ENCODE measurements at places on chromosomes 3 and 15.

GRCh38 chr15:76321171-76321570 is 9.9 kb upstream of the ETFA start:
- no peak for DNase-seq

- peak; percentile 93 for DNase-seq
These were observed 90.7 kb downstream of the FNDC3B start for GRCh38 chr3:172129850-172130716.

- no peak for DNase-seq
These were observed 95.2 kb upstream of the PLCL2 start for GRCh38 chr3:16789344-16790120.

DNA sequence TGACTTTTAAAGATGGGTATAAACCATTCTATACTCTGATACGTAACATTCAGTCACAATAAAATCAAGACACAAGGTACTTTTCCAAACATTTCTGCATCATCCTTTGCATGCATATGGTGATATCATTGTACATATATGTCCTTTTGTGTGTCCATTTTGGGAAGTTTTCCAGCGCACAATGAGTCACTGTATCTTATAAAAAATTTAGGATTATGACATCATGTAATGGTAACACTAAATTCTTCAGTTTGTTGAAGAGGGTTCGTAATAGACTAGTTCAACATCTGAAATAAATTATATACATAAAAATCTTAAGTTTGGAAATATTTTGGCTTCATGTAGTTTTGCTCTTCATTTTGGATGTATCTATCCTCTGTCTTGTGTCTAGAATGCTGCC is 480.9 kb downstream of the ROBO1 start:
- DNase-seq: no peak

DNA sequence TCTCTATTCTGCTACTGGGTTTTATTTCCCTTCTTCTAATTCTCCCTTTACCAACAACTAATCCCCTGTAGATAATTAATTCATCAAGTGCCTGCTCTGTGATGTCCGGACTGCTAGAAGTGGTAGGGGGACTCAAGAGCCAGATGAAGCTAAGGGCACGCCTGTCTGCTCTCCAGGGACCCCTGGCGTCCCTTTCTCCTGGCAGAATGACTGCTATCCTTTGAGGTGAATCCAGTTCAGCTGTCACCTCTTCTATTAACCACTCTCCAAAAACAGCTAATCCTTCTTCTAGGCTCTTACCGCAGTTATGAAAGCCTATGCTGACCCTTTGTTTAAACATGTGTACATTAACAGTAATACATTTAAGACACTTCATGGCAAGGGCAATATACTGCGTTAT is 1.4 kb upstream of the CHRNA7 start:
- no peak for DNase-seq

DNA sequence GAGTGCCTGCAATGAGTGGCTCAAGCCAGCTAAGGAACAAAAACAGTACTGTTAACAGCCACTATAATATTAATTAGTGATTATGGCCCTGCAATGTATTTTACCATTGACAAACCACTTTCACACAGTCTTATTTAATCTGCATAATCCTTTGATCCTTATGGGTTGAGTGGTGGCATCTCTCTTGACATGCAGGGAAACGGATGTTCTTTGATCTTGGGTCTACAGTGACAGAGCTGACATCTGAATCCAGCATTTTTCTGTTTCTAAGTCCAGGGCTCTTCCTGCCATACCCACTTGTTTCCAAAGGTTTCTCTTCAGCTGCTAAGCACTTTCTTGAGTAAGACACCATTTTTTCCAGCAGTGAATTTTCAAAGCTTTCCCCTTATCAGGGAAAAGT is 277.7 kb upstream of the ROPN1 start:
- DNase-seq: no peak

- no peak for DNase-seq
These were observed 184.5 kb upstream of the TSC22D2 start for GRCh38 chr3:150223558-150223957.

DNA sequence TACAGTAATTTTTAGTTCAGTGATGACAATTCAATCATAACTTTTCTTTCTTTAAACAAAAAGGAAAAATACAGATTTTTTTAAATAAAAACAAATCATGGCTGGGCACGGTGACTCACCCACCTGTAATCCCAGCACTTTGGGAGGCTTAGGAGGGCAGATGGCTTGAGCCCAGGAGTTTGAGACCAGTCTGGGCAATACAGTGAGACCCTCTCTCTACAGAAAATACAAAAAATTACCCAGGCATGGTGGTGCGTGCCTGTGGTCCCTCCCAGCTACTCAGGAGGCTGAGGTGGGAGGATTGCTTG is 25.6 kb upstream of the ATG7 start:
- no peak for DNase-seq

- DNase-seq: no peak
These were observed 692.1 kb downstream of the DIPK2A start for GRCh38 chr3:144663456-144664436.

- no peak for DNase-seq
These were observed 205.0 kb upstream of the STAC start for GRCh38 chr3:36175113-36175812.

- no peak for DNase-seq
These were observed 699.8 kb downstream of the NR2F2 start for GRCh38 chr15:97030251-97030650.

DNA sequence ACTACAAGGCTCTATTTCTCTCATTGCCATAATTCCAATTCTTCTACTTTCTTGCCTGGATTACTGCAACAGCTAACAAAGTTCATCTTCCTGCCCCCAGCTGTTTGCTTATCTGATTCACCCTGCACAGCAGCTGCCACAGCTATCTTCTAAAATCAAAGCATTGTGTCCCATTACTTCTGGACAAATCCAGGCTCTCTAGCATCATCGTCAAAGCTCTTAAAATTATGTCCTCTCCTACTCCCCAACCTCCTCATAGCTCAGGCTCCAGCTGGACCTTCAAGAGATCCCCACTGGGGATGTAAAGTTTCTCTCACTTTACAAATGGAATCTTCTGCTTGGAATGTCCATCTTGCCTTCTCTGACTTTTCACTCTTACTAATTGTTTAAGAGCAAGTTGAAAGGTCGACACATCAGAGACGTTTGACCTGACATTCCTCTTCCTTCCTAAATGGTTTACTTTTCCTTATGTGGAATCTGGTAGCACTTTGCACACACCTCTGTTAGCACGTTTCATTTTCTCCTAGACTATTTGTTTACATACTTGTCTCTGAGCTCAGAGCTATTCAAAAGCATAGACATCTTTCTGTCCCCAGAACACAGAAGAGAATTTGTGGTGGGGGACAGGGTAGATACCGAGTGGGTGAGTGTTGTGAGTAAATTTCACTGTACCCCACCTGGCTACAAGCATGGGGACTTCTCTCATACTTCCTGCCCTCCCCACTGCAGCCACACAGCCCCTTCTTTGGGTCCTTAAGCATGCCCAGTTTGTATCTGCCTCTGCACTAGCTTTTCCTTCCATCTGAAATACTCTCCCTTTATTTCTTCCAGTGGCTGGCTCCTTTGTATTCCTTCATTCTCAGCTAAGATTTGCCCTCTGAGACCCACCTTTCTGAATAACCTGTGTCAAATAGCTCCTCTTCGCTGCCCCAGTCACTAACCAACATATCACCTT is 77.9 kb downstream of the SERPINI1 start:
- no peak for DNase-seq

GRCh38 chr3:157443905-157444796 is 7.5 kb downstream of the PTX3 start:
- no peak for DNase-seq

GRCh38 chr3:174810254-174810653 is 48.9 kb upstream of the NAALADL2 start:
- no peak for DNase-seq

DNA sequence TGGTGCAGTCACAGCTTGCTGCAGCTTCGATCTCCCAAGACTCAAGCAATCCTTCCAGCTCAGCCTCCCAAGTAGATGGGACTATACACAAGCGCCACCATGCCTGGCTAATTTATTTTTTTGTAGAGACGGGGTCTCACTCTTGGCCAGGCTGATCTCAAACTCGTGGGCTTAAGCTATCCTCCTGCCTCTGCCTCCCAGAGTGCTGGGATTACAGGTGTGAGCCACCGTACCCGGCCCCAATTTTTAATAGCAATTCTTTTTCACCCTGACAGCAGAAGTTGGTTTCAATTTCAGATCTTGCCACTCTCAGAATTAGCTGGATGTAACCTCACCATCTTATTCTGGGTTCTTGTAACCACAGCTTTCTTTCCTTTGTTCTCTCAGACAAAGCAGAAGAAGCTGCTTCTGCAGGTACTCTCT is 64.8 kb downstream of the TRIM71 start:
- DNase-seq: no peak

DNA sequence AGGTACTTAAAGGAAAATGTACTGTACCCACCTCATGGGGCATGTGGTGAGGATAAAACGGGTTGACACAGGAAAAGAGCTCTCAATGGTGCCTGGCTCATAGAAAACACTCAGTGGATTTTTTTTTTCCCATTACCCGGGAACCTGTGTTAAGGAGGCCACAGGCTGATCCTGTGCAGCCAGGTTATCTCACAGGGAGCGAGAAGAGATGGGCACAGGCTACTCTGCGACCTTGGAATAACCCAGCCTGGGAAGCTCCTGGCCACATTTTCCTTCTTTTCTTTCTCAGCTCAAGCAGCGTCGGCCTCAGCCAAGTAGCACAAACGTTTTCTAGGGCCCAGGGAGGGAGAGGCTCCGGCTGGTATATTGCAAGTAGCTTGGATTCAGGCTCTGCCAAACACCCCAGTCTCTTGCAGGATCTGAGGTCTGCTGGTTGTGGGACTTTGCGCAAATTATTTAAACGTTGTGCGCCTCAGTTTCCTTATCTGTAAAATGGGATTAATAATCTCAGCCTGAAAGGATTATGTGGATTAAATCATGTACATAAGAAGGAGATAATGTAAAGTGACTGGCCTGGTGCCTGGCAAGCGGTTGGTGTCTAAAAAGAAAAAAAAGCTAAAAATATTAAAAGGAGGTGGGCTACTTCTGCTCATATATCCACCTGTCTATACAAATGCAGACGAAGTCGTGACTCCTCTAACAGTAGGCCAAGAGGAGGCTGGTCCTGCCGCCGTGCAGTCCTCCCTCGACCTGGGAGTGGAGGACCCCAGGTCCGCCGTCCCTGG is 2.2 kb downstream of the FURIN start:
- DNase-seq: no peak

DNA sequence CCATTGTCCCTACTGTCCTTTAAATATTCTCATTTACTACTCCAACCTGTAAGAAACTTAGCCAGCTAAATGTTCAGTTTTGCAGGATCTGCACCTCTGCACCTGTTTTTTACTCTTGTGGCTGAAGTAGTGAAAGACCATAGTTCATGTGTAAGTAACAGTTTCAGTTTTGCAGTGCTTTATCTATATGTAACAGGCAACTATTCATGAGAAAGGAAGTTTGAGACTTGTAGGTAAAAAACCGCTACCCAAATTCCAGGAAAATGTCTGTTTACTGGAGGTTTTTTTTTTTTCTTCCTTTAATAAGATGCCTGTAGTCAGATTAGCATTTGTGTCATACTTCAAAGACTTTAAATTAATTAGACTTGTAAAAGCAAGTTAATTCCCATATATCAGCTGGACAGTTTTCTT is 25.4 kb upstream of the MBNL1 start:
- DNase-seq: no peak

DNA sequence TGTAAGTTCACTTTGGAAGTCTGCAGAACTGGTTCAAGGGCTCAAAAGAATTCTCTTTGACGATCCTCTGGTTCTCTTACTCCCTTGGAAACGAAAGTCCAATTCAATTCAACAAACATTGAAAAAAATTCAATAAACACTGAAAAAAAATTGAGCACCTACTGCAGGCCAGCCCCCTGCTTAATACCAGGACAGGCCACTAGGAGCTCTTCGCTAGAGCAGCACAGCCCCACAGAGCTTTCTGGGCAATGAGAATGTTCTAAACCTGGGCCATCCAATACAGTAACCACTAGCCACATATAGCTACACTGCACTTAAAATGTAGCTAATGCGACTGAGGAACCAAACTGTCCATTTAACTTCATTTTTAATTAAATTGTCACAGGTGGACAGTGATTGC is 50.4 kb upstream of the DCLK3 start:
- DNase-seq: no peak

DNA sequence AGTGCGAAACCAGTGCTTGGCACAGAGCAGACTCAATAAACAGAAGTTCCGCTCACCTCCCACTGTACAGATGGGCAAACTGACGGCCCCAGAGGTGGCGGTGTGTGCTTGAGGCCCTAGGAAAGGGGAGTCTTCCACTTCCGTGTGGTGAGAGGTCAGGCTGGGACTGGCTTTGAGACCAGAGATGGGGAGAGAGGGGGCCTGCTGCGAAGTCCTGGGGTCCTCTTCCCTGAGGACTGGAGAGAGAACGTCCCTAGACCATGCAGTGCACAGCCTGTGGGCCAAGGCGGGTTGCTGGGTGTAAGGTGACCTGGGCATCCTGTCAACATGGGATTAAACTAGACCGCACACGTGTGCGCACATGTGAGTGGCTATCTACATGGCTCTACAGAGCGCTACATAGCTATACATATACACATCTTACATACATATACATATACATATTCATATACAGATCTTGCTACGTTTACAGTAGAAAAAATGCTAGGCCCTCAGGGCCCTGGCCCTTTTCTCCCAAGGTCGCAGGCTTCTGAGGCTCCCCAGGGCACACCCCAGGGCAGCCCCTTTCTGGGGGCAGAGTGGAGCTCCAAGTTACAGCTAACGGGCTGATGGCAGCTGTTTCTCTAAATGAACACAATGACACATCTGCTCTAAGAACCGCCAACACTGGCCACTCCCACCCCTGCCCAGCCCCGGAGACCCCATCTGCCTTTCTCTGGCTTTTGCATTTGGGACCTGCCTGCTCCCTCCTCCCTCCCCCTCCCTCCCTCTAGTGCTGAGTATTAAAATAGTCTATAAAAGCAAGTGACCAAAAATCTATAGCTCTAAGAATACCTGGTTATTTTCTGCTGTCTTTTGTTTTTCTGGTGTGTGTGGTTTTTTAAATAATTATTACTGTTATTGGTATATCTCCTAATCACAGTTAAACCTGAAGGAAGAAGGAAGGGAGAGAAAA is 47.0 kb downstream of the HCN4 start:
- no peak for DNase-seq

DNA sequence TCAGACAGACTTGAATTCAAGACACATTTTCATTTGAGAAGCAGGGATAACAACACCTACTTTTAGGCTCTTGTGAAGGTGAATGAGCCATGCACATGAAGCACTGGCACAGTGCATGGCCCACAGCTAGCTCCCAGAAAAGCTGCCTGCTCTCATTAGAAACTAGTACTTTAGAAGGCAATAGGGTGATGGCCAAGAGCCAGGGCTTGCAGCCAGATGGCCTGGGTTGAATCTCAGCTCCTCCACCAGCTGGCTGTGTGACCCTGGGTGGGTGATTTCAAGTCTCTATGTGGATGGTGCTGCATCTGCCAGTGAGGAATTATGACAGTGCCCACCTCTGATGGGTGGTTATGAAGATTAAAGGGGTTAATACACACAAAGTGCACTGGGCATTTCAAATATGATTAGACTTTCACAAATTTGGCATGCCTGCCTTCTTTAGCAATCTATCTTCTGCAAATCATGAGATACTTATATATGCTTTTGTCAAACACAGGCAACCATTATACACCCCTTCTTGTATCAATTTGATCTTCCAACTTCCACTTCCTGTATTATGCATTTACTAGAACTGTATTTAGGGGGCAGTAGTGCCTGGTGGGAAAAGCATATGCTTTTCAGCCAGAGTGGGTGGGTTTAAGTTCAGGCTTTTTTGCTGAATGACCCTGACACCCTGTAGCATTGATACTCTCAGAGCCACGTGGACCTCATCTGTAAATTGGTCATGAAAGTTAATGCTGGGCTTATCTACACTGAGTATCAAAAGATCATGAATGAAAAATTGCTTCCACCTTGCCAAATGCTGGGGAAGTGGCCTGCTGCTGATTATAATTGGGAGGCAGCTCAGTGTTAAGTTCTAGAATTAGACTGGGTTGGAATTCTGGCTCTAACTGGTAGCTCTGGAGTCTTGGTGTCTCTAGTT is 34.7 kb upstream of the RBP1 start:
- no peak for DNase-seq
